ENCODE measurements at places on chromosomes 6 and 20.

- H3K27ac ChIP-seq, result no peak overlapping the region
- DNase-seq, result no peak
- peaks cover 17% of the 10 kb centered on the region for H3K4me1 ChIP-seq
- no peaks in the 10 kb centered on the region for H3K36me3 ChIP-seq
- H3K27me3 ChIP-seq, result peaks cover 10% of the 10 kb centered on the region
- no peak overlapping the region for H3K4me3 ChIP-seq
Measured at GRCh38 chr6:88008831-88009231, 38.8 kb upstream of the SPACA1 start.

DNA sequence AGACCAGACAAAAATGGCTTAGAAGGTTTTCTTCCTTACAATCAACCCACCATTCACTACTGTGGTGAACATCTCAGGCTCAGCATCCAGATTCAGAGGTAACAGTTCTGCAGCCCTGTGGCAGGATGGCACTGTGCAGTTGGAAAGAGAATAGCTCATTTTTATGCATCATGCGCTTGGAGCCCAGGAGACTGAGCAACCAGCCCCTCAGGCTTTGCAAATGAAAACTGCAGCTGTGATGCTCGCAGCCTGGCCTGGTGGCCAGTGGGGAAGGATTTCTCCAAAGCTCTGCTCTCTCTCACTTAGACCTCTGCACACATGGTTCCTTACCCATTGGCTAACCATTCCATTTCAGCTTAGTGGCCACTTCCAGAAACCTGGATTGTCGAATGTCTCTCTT, 45.8 kb downstream of the GABRR2 start:
- H3K27me3 ChIP-seq, result peaks cover 4% of the 10 kb centered on the region
- no peak overlapping the region for H3K4me3 ChIP-seq
- H3K27ac ChIP-seq, result no peak overlapping the region
- DNase-seq, result no peak
- no peaks in the 10 kb centered on the region for H3K36me3 ChIP-seq
- H3K4me1 ChIP-seq, result no peaks in the 10 kb centered on the region

DNA sequence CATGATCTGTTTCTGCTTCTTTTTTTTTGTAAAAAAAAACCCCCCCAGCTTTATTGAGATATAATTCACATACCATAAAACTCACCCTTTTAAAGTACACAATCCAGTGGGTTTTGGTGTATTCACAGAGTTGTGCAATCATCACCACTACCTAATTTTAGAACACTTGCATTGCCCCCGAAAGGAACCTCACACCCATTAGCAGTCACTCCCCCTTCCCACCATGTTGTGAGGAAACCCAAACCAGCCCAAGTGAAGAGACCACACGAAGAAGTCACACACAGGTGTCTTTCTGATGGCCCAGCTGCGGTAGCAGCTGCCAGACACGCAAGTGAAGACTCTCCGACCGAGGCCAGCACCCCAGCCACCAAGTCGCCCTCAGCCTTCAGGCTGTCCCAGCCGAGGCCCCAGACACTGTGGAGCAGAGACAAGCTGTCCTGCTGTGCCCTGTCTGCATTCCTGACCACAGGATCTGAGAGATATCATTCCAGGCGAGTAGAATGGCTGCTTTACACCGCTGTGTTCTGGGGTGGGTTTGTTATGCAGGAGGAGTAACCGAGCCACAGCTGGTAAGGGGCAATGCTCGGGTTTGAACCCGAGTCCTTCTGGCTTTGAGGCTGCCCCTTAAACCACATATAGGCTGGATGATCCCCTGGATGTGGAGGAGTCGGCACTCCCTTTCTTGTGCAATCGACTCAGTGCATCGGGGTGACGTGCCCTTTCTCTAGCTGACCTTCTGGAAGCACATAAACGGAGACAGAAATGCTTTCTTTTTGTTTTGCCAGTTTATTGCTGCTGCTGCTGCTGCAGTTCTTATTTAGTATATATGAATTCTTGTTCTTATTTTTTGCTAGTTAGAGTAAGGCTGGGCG, 59.1 kb upstream of the PTPN1 start:
- H3K36me3 ChIP-seq, result peaks cover 6% of the 10 kb centered on the region
- peaks cover 83% of the 10 kb centered on the region for H3K27me3 ChIP-seq
- peak overlapping the region; percentile 56 for H3K4me3 ChIP-seq

GRCh38 chr6:23446469-23446967, 679.5 kb upstream of the NRSN1 start:
- H3K27ac ChIP-seq, result no peak overlapping the region
- no peaks in the 10 kb centered on the region for H3K4me1 ChIP-seq
- H3K4me3 ChIP-seq, result no peak overlapping the region

GRCh38 chr6:45920819-45921511, 94.7 kb downstream of the CLIC5 start:
- no peak overlapping the region for H3K4me3 ChIP-seq
- no peak overlapping the region for H3K27ac ChIP-seq
- no peak for DNase-seq

GRCh38 chr6:42512579-42512978, 51.2 kb upstream of the UBR2 start:
- no peaks in the 10 kb centered on the region for H3K36me3 ChIP-seq
- DNase-seq, result no peak
- no peak overlapping the region for H3K27ac ChIP-seq
- H3K4me1 ChIP-seq, result no peaks in the 10 kb centered on the region
- no peak overlapping the region for H3K4me3 ChIP-seq

- peaks cover 34% of the 10 kb centered on the region for H3K4me1 ChIP-seq
- no peaks in the 10 kb centered on the region for H3K27me3 ChIP-seq
- peaks cover 34% of the 10 kb centered on the region for H3K36me3 ChIP-seq
Measured at GRCh38 chr6:85594197-85594930, 706 bp upstream of the SNX14 start.

GRCh38 chr6:57109880-57110279, 19.9 kb downstream of the ZNF451 start:
- no peak overlapping the region for H3K27ac ChIP-seq
- H3K4me3 ChIP-seq, result no peak overlapping the region
- no peaks in the 10 kb centered on the region for H3K27me3 ChIP-seq
- peaks cover 52% of the 10 kb centered on the region for H3K4me1 ChIP-seq

DNA sequence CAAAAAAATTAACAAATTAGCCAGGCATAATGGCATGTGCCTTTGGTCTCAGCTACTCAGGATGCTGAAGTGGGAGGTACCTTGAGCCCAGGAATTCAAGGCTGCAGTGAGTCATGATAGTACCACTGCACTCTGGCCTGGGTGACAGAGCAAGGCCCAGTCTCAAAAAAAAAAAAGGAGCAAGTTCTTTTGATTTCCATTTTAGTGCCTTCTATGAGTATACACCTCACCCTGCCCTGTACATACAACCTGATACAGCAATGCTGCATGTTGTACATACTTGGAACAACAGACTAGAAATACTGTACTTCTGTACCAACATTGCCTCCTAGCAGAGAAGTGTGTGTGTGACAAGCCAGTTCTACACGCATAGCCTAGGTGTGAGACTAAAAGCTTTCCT, 97.3 kb upstream of the CARMIL1 start:
- no peak overlapping the region for H3K4me3 ChIP-seq
- no peak overlapping the region for H3K27ac ChIP-seq
- no peaks in the 10 kb centered on the region for H3K4me1 ChIP-seq
- H3K27me3 ChIP-seq, result peaks cover 9% of the 10 kb centered on the region

GRCh38 chr6:132818404-132819359, 4.3 kb downstream of the RPS12 start:
- H3K36me3 ChIP-seq, result peaks cover 79% of the 10 kb centered on the region
- no peak for DNase-seq
- H3K4me3 ChIP-seq, result no peak overlapping the region
- peaks cover 47% of the 10 kb centered on the region for H3K4me1 ChIP-seq
- H3K27me3 ChIP-seq, result no peaks in the 10 kb centered on the region

DNA sequence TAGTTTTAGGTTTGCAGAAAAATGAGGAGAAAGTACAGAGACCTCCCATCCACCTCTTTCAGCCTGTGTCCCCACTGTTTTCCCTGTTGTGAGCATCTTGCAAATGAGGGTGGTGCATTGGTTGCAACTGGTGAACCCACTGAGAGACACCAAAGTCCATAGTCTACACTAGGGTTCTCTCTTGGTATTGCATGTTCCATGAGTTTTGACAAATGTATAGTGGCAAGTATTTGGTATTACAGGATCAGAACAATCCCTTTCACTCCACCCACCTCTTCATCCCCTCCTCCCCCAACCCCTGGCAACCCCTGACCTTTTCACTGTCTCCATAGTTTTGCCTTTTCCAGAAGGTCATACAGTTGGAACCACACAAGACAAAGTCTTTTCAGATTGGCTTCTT, 20.1 kb downstream of the ZNF831 start:
- peaks cover 65% of the 10 kb centered on the region for H3K4me1 ChIP-seq
- peak overlapping the region; percentile 61 for H3K4me3 ChIP-seq
- H3K27ac ChIP-seq, result peak overlapping the region; percentile 97
- no peak for DNase-seq
- peaks cover 12% of the 10 kb centered on the region for H3K36me3 ChIP-seq

DNA sequence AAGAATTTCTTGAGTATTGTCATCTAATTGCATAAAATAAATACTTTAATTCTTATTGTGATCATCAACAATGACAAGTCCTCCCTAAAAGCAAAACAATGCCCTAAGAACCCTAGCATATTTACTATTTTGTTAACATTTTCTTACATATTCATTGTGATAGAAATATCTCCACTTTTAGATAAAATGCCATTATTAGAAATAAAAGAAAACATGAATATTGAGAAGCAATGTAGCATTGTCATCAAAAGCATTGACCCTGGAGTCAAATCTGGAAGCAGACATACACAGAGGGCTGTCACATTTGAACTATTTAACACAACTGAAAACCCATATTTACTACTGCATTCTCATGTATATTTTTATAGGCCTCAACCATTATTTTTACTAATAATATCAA, 257.7 kb downstream of the SYNE1 start:
- H3K4me3 ChIP-seq, result no peak overlapping the region
- no peak for DNase-seq
- peaks cover 15% of the 10 kb centered on the region for H3K36me3 ChIP-seq
- no peaks in the 10 kb centered on the region for H3K27me3 ChIP-seq
- H3K4me1 ChIP-seq, result peaks cover 9% of the 10 kb centered on the region

DNA sequence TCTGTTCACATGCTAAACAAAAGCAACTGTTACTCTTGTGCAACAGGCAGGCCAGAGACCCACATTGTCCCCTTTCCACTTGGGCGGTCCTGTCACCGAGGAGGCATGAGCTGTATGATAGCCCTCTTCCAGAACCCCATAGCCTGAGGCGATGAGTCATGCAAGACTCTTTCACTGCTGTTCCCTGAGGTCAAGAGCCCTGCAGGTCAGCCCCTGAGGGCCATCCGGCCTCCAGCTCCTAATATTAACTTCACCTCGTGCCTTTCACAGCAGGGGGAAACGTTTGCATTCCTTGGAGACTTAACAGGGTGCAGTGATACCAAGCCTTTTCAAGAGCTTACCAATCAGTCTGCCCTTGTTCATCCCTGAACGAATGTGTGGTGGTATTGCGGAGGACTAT, 253.3 kb upstream of the ECI2 start:
- peaks cover 7% of the 10 kb centered on the region for H3K27me3 ChIP-seq
- no peaks in the 10 kb centered on the region for H3K4me1 ChIP-seq
- no peak for DNase-seq
- H3K4me3 ChIP-seq, result no peak overlapping the region

GRCh38 chr20:37922016-37922415, 19.1 kb downstream of the VSTM2L start:
- no peaks in the 10 kb centered on the region for H3K36me3 ChIP-seq
- H3K27ac ChIP-seq, result no peak overlapping the region
- peaks cover 2% of the 10 kb centered on the region for H3K4me1 ChIP-seq
- H3K27me3 ChIP-seq, result peaks cover 5% of the 10 kb centered on the region
- H3K4me3 ChIP-seq, result no peak overlapping the region
- no peak for DNase-seq

DNA sequence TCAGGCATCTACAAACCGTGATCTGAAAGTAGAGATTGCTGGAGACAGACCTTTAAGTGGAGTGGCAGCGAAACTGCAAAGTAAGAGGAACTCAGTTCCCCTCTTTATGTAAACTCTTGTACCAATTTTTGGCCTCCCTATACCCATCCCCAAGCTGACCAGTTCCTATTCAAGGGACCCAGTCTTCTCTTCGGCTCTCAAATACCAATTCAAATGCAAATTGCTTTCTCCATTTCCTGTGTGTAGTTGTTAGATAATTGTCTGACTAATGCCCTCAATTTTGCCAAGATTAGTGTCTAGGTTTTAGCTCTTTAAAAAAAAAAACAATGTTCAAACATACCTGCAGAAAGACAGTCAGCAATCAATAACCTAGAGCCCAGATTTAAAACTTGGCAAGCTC, 150.9 kb downstream of the EYA4 start:
- no peaks in the 10 kb centered on the region for H3K27me3 ChIP-seq
- H3K4me3 ChIP-seq, result no peak overlapping the region
- DNase-seq, result no peak
- no peaks in the 10 kb centered on the region for H3K4me1 ChIP-seq

- no peak for DNase-seq
- H3K4me1 ChIP-seq, result peaks cover 2% of the 10 kb centered on the region
- H3K27ac ChIP-seq, result no peak overlapping the region
- H3K4me3 ChIP-seq, result no peak overlapping the region
Measured at GRCh38 chr6:169847901-169848311, 96.5 kb downstream of the ERMARD start.

DNA sequence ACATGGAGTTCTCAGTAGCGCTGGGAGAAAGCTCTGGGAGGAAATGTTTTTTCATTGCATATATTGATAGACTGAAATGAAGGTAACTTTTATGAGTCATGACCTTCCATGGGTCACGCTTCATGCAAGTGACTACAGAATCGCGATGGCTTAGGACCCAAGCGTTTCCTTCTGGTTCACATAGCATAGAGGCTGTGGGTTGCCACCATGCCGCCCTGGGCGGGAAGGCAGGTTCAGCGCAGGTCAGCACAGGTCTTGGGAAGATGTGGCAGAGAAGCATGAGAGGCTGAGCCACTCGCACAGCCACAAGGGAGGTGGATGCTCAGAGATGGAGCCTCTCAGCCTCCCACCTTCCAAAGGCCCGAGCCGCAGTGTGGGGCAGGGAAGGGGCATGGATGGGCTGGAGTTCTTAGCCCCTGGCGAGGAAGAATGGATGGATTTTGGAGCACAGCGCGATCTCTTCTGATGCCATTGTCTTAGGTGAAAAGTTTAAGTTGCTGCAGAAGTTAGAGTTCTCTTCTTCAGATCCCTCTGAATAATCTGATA, 219.5 kb downstream of the SMOC2 start:
- H3K27me3 ChIP-seq, result peaks cover 21% of the 10 kb centered on the region
- no peak for DNase-seq

GRCh38 chr6:133992992-133993680, 40.1 kb downstream of the TBPL1 start:
- H3K36me3 ChIP-seq, result no peaks in the 10 kb centered on the region
- H3K27ac ChIP-seq, result no peak overlapping the region
- no peaks in the 10 kb centered on the region for H3K4me1 ChIP-seq
- no peak overlapping the region for H3K4me3 ChIP-seq

DNA sequence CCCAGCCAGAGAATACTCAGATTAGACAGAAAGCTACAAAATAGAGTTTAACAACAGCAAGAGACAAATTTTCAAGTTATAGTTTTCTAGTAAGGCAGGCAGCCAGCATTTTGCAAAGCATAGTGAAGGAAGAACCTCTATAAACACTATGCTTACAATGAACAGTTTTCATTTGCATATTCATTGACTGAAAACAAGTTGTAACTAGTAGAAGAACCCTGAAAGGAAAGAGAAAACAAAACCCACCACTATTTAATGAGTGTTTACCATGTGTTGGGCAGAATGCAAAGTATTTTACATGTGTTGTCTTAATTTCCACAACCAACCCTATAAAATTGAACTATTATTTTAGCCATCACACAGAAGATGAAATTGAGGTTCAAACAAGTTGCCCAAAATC, 196.1 kb downstream of the UBE3D start:
- H3K4me3 ChIP-seq, result no peak overlapping the region
- DNase-seq, result no peak
- H3K36me3 ChIP-seq, result no peaks in the 10 kb centered on the region
- H3K4me1 ChIP-seq, result no peaks in the 10 kb centered on the region

GRCh38 chr6:150534553-150534952, 65.1 kb upstream of the PLEKHG1 start:
- H3K36me3 ChIP-seq, result no peaks in the 10 kb centered on the region
- no peaks in the 10 kb centered on the region for H3K4me1 ChIP-seq
- no peak for DNase-seq

Data from effector memory CD8-positive, alpha-beta T cell (primary cell).